ENCODE measurements at places on chromosomes 2 and 18.
A peak's percentile ranks its signal among the peaks of the same experiment; 100 is the strongest.

GRCh38 chr2:39091543-39091942 is 29.3 kb downstream of the SOS1 start:
- no peak for DNase-seq

GRCh38 chr2:85724731-85725181 is 29.0 kb upstream of the ATOH8 start:
- DNase-seq: no peak

- no peak for DNase-seq
These were observed 68.6 kb downstream of the FHOD3 start for GRCh38 chr18:36365836-36366775.

DNA sequence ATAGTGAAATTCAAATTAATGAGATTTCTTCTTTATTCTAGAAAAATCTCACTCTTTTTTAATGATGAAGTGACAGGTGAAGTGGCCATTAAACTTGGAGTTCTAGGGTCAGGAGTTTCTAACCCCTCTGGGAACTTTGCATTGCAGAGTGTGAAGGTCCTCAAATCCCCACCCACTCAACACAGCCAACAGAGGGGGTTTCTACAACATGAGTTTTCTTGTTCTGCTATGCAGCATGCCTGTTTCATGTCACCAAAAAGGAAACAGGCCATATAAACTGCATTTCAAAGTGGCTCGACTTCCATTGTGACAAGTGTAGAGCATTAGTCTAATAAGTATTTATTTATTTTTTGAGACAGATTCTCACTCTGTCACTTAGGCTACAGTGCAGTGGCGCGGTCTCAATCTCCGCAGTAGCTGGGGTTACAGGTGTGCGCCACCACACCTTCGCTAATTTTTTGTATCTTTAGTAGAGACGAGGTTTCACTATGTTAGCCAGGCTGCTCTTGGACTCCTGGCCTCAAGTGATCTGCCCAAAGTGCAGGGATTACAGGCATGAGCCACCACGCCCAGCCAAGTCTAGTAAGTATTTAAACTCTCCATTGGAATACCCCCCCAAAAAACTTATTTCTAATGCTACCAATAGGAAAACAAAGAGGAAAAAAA is 146.1 kb upstream of the ZFP36L2 start:
- no peak for DNase-seq

GRCh38 chr2:127200962-127201361 is 19.1 kb downstream of the CYP27C1 start:
- no peak for DNase-seq

DNA sequence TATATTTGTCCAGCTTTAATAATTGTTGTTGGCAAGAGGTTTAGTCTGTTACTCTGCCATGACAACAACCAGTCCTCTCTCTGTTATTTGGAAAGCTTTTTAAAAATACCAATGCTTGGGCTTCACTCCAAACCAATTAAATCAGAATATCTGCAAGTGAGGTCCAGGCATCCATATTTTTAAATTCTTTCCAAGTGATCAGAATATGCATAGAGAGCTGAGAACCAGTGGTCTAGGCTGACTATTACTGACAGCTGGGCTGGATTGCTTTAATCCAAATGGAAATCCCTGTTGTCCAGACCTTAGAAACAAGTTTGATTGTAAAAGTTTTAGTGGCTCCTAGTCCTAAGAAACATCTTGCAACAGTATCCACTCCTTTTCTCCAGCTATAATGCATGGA is 1059.7 kb upstream of the ACVR2A start:
- no peak for DNase-seq

DNA sequence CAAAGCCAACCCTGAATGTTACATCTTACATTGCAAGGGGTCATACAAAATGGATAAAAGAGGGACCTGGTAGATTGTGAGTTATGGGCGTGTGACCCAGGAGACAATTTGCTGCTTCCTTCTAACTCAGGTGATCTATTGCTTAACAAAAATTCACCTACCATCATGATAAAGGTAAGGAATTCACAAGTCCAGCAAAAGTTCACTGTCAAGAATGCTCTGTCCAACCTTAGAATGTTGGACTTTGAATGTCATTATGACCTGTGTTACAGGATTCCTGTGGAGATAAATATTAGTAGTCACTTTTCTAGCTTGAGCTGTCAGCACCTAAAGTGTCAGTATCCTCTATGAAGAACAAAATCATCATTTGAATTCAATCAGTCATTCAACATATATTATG is 7.9 kb upstream of the KLF7 start:
- no peak for DNase-seq

DNA sequence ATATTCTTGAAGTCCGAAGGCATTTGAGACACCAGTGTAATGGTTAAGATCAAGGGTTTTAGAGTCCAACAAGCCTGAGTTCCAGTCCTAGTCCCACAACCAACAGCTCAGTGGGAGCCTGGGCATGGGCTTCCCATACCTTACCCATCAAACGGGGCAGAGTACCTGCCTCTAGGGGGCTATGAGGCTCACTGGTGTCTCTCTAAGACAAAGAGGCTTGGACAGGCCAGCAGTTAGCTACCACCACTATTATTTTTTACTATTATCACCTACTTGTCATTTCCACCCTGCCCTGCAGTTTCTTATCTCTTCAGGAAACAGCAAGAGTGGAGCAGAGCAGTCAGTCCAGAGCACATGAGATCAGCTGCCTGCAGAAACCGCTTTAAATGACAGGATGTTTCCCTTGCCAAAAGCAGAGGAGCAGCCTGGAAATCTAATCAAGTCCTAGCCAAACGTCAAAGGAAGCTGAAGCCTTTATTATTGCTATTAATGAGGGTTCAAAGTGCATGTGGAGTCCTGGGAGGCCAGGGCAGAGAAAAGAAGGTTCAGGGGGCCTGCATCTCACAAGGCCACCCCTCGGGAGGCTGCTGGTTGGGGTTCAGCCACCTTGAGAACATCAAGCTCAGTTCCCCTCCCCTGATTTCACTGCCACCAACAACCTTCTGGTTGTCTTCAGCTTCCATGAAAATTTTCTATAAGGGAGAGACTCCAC is 66.6 kb downstream of the STPG4 start:
- no peak for DNase-seq

DNA sequence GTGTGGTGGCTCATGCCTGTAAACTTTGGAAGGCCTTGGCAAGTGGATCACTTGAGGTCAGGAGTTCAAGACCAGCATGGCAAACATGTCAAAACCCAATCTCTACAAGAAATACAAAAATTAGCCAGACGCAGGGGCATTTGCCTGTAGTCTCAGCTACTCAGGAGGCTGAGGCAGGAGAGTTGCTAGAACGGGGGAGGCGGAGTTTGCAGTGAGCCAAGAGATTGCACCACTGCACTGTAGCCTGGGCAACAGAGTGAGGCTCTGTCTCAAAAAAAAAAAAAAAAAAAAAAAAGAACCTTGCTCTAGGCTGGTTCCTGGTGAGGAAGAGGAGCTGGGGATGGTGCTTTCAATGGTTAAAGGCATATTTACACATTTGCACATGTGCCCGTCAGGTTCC is 129.4 kb downstream of the LYPD6B start:
- no peak for DNase-seq

DNA sequence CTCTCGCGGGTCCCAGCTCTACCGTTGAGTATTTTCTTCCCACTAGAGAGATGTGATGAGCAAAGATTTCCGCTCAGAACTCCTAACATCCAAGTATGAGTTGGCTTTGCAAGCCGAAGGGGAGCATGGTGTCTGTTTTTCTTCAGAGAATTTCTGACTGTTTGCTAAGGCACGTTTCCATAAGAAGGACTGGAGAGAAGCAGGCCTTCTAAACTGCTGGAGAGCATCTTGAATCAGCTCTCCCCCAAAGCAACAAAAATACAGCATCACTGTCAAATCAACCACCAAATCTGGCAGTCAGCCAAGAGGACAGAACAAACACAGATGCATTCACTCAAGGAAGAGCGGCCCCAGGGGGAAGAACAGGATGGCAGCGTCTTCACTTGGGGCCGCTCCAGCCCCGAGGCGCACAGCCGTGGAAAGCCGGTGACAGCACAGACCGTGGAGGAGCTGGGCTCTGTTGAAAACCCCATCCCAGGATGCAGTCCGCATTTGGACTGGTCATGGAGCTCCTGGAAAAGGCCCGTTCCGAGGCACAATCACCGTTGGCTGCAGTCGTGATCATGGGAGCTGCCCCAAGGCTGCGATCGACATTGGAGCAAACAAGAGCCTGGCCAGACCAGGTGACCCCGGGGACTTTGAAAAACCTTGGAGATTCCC is 101.4 kb downstream of the NFATC1 start:
- no peak for DNase-seq

- no peak for DNase-seq
These were observed 117.0 kb downstream of the LAMA1 start for GRCh38 chr18:7000484-7001096.

- DNase-seq: no peak
These were observed 197.8 kb upstream of the SIX2 start for GRCh38 chr2:45207101-45207500.

- DNase-seq: no peak
These were observed 6.3 kb upstream of the NOSTRIN start for GRCh38 chr2:168796090-168796577.

DNA sequence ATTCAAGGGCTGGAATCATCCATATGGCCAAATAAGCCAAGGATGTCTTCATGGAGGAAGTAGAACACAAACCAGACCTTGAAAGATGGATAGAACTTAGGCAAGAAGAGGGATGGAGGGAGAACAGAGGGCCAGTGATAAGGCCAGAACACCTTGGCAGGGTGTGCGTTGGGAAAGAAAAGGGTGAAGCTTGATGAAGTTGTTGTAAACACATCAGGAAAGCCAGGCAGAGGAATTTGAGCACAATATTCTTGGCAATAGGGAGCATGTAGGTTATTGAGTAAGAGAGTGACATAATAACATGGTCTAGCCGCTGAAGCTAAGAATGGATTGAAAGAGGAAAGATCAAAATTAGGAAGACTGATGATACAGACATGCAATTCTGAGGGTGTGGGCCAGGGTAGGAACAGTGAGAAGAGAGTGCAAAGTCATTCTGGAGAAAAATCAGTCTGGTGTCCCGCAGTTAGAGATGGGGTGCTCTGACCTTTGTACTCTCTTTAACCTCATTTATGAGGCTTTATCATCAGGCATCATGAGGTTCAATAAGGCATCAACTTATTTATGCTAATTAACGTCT is 41.0 kb downstream of the SLC14A2 start:
- no peak for DNase-seq

DNA sequence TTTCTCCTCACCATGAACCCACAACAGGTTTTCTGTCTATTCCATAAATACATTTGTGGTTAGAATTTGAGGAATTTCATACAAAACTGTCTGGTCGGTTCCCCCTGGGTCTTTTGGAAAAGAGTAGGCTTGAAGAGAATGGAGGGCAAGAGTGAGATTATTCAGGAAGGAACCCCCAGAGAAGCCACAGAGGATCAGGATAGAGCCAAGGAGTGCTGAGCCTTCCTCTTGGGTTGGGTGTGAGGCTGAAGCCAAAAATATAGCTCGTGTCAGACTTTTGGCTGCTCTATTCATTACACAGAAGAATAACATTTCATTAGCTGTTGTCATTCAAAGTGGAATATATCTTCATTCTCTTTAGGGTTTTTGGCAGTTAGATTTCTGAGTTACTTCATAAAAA is 45.9 kb upstream of the YES1 start:
- DNase-seq: no peak

- peak; percentile 21 for DNase-seq
These were observed 286.2 kb upstream of the VRK2 start for GRCh38 chr2:57760381-57760801.

- DNase-seq: no peak
These were observed 342.2 kb downstream of the ADCYAP1 start for GRCh38 chr18:1246827-1247226.
